SW 1271 (cell line): ENCODE measurements at places on chromosomes 11 and 22.
A peak's percentile ranks its signal among the peaks of the same experiment; 100 is the strongest.

DNA sequence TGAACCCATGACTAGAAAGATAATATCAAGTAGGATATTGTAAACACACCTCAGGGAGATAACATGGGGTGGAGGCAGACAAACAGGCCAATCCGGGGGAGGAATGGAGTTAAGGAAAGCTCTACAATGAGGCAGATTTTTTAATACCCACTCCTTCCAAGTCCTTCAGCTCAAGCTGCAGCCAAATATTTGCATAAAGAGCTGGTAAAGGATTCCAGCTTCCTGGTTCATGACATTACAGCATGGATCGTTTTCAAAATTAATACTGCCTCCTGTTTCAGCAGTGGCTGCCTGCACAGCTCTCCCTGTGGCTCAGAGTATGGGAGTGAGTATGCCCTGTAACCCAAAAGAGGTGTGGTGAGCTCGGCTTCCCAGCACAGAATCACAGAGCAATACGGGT is 5.1 kb downstream of the POU2AF3 start:
- DNase-seq = no peak

- no peak for DNase-seq
These were observed 55.4 kb downstream of the PDE2A start for GRCh38 chr11:72618803-72619202.

DNA sequence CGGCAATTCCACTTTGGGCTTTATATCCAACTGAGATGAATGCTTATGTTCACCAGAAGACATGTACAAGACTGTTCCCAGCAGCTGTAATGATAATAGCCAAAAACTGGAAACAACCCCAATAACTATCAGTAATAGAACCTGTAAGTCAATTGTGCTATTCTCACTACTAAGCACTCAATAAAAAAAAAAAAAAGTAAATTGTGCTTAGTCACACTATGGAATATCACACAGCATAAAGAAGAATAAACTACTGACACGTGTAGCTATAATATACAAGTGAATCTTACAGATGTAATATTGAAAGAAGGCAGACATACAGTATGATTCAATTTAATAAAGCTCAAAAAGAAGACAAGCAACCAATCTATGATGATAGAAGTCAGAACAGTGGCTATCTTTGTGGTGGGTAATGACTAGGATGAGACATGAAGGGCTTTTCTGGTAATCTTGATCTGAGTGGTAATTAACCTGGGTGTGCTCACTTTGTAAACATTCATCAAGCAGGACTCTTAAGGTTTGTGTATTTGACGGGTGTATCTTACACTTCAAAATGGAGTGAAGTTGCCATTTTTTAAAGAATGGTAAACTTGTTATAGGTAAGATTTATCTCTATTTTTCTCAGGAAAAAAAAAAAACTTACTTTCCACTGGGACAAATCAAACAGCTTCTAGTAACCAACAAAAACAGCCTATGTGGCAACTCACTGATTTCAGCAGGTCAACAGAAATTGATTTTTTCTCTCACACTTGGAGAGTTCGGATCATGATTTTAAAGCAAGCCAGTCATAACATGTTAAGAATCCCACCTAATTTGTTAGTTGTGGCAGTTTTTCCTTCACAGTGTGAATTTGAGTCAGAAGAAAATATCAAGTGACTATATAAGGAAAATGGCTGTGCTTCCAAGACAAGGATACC is 84.2 kb downstream of the CCDC83 start:
- DNase-seq = no peak

GRCh38 chr22:44838316-44839016 is 86.1 kb downstream of the ARHGAP8 start:
- no peak for DNase-seq

DNA sequence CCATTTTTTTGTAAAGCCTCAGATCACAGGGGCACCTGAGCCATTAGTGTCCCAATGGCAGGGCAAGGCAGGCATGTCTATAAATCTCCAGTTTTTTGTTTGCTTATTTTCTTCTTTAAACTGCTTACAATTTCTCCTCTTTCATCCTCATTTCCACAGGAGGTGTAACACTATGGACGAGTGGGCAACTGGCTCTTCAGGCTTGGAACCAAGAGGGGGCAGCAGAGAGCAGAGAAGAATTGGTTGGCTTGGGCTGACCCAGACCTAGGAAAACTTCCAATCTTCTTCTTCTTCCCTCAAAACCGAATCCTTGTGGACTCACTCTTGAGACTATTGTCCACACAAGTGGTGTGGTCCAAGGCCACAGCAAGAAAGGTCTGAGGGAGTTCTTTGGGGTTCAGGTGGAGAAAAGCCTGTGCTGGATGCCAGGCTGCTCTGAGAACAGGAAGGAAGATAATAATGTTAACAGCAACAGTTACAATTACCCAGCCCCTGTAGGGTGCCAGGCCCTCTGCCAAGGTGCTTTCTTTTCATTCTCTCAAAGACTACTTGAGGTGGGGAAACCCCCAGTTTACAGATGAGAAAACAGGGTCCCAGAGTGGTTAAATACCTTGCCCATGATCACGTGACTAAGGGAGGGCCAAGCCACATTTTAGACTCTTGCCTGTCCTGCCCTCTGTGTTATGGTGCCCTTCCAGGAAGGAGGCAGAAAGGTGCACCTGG is 70.7 kb upstream of the E2F8 start:
- peak; percentile 27 for DNase-seq

GRCh38 chr11:63713766-63714165 is 32.5 kb downstream of the RTN3 start:
- DNase-seq = no peak

DNA sequence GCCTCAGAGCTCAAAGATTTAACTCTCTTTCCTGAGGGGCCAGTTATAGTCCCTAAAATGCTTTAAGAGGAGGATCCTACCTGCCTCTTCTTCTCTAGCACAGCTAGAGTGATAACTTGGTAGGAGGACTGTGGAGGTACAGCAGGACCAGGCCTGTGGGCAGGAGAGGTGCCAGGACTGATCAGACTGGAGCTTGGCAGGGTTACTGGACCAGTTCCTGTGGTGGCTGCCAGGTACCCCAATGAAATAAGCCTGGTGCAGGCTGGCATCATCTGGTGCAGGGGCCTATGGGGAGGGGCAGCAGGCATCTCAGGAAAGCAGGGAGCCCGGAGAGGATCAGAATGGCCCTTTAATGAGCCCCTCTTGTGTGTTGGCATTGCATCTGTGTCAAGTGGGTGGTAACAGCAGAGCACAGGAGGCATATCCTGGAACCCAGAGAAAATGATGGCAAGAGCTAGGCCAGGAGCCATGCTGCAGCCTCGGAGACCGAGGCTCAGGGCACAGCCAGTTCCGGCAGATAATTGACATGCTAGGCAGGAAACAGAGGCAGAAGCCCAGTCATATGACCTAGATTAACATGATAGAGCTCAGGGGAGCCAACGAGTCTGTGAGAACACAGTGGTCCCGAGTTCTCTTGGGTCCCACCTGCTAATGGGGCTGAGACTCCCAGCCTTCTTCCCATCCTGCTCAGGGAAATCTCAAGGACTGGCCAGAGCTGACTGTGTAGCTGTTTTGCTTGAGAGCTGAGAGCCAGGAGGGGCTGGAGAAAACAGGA is 187.5 kb upstream of the ZBED5 start:
- no peak for DNase-seq

GRCh38 chr11:21944577-21944976 is 248.3 kb upstream of the ANO5 start:
- no peak for DNase-seq

GRCh38 chr22:27795696-27796517 is 5.6 kb downstream of the MN1 start:
- no peak for DNase-seq

DNA sequence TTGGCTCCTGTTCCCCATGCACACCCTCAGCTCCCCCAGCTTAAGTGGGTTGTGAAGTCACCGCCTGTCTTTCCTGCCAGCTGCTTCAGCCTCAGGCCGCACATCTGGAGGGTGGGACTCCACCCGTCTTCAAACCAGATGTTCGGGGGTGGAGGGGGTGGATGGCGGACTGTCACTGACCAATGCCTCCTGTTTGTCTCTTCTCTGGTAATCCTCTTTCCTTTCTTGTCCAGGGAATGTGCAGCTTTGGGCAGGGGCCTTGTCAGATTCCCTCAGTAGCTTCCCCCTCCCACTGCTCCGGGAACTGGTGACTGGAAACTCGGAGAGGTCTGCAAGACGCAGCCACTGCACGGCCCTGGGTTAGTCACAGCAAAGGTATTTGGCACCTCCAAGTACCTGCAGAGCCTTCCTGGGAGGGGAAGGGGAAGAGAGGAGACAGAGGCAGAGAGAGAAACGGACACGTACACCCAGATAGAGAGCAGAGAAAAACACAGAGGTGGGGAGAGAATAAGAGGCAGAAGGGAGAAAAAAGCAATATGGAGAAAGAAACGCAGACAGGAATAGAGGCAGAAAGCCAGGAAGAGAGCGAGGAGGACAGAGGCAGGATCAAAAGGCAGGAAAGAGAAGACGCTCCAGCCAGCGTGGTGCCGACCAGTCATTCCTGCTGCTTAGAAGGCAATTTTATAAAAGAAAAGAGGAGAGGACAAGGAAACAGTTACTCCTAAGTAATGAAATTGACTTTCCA is 56.1 kb upstream of the TIMP3 start:
- no peak for DNase-seq

- DNase-seq = no peak
These were observed 12.4 kb downstream of the TTC38 start for GRCh38 chr22:46280063-46280817.

DNA sequence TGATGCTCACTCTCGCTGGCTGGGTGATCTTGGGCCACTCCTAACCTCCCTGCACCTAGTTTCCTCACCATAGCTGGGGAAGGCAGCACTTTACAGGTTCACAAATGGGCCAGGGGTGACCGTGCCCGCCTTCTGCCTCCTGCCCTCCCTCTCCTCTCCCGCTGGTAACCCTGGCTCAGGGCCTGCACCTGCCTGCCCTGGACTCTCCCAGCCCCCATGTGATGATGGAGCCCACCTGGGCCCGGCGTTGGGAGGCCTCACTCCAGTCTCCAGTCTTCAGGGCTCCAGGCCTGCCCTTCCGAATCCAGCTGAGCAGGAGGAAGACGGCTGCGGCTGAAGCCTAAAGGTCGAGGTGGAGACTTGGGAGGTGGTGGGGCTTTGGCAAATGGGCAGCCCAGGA is 152.9 kb downstream of the CACNA1I start:
- no peak for DNase-seq

GRCh38 chr11:17588721-17589120 is 41.7 kb downstream of the OTOG start:
- no peak for DNase-seq

DNA sequence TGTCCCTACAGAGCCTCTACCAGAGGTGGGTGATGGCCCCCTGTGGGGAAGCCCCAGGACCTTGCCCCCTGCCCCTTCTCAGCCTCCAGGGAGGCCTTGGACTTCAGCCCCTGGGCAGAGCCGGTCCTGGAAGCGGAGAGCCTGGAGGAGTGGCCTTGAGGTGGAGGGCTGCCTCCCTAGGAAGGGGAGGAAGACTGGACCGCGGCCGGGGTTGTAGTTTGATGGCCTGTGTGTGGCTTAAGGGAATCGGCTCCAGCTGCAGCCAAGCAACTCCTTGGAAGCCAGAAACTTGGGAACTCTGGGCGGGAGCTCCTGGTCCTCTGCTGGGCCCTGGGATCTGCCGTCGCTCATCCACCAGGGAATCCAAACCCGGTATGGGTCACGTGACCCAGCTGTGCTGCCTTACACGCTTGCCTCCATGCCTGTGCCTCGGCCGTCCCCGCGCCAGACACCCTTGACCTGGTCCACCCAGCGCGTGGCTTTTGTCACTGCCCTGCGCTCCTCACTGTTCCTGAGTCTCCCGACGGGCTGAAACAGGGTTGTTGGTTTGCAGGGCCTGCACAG is 23.5 kb upstream of the ARHGAP8 start:
- DNase-seq = no peak

DNA sequence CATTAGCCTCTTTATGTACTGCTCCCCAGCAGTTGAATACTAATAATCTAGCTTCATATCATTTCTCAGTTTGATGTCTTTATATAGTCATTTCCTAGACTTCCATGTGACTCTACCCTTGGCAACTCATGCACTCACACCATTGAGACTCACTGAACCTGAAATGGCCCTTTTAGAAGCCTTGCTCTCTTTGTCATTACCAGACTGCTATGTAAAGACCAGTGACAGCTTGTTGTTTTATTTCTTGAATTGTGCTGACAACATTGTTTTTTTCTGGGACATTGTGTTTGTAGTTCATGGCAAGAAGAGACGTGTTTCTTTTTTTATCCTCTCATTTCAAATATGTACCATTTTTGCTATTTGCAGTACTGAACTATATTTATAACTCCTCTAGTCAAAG is 256.5 kb downstream of the CNTN5 start:
- no peak for DNase-seq

GRCh38 chr11:113984781-113985180 is 9.9 kb downstream of the HTR3A start:
- DNase-seq = no peak

GRCh38 chr11:12133547-12134235 is 23.3 kb downstream of the MICAL2 start:
- no peak for DNase-seq

DNA sequence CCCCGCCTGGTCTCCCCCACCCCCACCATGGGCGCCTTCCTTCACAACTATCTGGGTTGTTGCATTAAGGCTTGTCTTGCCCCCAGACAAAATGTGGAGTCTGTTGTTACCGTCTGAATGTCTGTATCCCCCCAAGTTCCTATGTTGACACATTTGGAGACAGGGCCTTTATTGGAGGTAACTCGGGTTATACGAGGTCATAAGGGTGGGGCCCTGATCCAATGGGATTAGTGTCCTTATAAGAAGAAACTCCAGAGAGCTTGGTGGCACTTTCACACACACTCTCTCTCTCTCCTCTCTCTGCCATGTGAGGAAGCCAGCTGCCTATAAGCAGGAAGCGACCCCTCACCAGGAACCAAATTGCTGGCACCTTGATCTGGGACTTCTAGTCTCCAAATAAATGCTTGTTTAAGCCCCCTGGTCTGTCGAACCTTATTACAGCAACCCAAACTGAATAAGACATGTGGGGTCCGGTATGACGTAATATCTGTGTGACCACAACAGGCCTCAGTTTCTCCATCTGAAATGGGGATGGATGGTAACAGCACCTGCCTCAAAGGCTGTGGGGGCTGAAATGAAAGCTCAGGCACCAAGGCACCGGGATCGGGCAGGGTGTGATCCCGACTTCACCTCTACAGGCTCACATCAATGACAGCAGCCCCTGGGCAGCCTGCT is 222.3 kb downstream of the CTTN start:
- no peak for DNase-seq

DNA sequence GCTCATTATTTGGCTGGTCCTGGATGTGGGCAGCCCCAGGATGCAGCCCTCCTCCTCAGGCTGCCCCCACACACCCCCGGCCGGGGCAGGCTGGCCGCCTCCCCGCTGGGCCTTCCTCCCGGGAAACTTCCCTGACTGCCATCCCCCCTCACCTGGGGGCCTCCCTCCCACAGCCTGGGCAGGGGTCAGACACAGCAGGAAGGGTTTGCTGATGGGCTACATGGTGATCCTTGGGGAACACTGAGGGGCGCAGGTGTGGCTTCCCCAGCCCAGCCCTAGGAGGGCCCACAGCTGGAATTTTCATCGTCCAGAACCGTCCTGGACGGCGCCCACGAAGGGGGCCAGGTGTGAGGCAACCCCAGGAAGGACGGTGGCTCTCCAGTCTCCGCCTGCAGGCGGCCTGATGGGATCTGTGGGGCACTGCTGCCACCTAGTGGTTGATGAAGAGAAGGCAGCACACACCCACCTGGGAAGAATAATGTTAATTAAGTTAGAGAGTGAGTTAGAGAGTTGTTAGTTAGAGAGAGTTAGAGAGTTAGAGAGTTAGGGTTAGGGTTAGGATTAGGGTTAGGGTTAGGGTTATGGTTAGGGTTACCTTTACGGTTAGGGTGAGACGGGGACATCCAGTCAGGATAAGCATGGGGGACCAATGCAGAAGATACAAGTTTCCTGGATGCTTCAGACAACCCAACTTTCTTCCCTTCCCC is 75.9 kb upstream of the PRR5 start:
- no peak for DNase-seq

GRCh38 chr11:109933126-109933525 is 160.1 kb upstream of the ZC3H12C start:
- no peak for DNase-seq
